ENCODE measurements at places on chromosomes 2 and 18.

DNA sequence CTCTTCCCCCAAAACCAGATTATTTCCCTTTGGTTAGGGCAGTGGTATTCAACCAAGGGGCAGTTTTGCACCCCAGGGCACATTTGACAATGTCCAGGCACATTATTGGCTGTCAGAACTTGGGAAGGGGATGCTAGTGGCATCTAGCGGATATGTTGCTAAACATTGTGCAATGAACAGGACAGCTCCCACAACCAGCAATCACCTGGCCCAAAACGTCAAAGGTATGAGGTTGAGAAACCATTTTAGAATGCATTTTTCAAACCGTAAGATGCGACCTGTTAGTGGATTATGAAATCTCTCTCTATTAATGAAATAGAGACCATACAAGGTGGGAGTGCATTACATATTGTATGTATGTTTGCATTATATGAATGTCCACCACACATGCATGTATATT, 54.2 kb downstream of the CD8B2 start:
- no peak for DNase-seq

GRCh38 chr2:232402518-232402917, 4.1 kb upstream of the ALPG start:
- DNase-seq = no peak

GRCh38 chr2:25269233-25269632, 72.5 kb downstream of the DNMT3A start:
- DNase-seq = no peak

DNA sequence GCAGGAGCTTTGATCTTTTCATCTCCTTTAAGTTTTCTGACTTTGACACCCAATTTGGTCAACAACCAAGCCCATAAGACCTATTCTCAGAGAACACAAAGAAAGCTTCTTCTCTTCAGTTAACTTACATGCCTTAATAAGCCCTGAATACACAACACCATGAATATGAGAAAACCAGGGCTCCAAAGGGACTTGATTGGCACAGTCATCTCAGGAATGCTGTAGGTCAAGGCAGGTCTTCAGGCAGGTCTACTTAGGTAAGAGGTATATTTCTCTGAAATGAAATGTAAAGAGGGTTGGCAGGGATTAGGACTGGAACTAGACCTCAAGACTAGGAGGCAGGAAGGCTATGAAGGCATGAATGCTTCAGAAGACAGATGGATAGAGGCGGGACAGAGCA, 24.4 kb upstream of the EIF2AK3 start:
- DNase-seq = no peak

DNA sequence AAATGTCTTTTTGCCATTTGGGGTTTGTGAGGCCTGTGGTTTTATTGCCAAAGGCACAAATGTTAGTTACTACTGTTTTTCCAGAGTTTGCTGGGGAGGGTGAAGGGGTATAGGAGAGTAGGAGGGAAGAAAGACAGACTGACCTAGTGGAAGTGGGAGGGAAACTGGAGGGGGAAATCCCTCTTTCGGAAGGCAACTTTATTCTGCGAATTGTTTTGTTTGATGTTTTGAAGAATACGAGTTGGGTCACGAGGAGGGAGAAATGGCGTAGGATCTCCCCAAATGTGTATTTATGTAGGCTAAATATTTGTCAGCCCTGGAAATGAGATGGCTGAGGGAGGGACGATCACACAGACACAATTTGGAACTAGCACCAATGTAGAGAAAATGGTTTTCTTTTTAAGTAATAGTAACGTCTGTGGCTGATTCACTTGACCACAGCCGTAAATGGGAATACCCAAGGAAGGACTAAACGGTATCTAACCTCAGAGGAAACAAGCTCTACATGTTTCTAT, 172.3 kb downstream of the ICOS start:
- no peak for DNase-seq

GRCh38 chr2:159164457-159164911, 122.0 kb downstream of the WDSUB1 start:
- DNase-seq = no peak

DNA sequence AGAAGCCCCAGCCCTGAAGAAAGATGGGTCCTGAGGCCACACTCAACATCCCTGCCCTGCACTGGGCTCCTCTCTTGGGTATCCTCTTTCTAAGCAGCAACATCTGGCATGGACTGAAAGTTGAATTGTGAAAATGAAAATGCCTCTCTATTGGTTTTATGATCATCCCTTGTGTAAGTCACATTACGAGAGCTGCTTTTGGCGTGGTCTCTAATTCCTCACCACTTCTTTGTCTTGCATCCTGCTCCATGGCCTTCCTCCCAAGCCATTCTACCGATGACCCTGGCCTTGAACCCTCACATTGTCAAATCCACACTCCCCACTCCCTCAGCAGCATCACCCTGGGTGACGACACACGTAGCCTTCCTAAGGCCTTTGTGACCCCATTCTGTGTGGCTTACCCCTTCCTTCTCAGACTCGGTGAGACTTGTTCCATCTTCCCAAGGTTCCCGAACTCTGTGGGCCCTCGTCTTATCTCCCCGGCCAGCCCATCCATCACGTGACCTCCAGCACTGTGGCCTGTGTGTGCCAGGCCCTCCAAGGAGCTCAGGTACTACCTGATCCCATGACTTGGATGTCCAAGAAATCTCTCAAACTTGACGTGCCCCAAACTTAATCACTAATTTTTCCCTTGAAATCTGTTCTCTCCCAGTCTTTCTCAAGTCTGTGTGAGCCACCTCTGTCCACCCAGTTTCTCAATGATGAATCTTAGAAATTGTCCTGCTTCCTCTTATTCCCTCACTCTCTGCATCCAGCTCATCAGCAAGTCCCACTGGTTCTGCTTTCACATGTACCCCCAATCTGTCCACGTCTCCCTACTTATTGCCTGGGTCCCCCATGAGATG, 194.7 kb upstream of the HS6ST1 start:
- DNase-seq = no peak

DNA sequence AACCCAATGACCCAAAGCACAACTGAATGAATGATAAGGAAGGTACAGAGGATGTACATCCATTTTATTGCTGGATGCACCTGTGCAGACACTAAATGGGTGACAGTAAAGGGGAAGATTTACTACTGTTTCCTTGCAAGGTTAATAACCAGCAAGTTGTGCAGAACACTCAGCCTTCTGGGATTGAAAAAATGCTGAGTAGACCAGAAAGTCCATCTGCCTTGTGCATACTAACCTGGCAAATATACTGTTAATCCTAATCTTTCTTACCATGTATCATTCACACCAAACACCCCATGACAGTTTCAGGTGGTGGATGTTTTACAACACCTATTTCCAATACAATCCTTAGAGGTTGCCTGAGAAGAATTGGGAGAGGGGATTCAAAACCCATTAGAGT, 814.1 kb upstream of the NRXN1 start:
- no peak for DNase-seq

GRCh38 chr18:22827216-22827615, 105.9 kb upstream of the RBBP8 start:
- no peak for DNase-seq

DNA sequence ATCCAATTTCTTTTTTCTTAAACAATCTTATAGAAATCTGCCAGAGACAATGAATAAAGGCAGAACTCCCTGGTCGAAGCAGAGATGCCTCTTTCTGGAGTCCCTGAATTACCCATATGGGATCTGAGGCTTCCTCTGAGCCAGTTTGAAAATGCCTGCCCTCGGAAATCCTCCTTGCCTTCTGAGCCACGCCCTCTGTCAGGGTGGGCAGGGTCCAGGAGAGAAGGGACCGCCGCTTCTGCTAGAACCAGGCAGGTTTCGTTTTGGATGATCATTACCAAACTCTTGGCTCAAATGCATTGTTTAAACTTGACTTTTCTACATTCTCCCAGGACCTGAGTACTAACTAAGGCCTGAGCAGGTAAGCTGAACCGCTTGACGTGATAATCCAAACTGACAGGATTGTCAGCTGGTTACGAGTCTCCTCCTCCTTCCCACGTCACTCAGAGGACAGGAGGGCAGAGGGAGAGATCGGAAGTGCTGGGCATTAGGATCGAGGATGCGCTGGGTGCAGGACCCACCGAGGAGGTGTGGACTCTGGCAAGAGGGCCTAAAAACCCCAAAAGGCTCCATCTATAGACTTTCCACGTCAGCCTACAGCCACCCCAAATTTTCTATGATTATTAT, 128.4 kb downstream of the KLHL29 start:
- no peak for DNase-seq

DNA sequence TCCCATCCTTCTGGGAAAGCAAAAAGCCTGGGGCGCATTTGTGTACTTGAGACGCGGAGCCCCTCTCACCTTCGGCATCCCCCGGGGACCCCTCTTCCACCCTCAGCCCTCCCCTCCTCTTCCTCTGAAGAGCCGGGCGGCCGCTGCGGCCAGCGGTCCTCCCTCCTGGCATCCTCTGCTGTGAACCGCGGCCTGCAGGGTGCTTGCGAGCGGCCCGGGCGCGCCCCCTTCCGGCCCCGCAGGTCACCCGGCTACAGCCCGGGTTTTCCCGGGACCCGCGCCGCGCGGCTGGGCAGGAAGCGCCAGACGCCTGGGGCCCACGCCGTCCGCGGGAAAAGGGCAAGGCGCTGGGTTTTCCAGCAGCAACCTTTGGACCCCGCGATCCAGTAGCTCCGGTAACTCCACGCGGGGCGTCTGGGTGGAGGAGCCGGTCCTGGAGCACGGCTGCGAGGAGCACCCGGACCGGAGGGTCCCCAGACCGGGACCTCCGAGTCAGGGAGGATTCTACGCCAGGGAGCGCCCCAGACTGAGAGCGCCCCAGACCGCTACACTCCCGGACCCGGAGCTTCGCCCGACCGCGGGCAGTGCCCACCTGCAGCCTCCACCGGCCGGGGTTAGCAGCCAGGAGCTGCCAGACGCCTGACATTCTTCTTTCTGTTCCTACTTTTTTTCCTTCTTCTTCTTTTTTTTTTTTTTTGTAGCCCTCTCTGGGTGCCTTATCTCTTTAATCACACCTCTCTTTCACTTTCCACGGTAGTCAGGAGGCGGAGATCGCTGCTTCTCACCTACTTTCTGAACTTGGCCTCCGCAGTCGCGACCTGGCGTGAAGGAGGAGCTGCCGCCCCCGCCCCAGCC, at the start of gene IL18R1:
Gene IL18R1, plus strand, starts transcription at position 271 of the 855 bp plus-strand sequence. CDS start 6,865 bp downstream, outside the sequence.
- peak; percentile 67 for DNase-seq

DNA sequence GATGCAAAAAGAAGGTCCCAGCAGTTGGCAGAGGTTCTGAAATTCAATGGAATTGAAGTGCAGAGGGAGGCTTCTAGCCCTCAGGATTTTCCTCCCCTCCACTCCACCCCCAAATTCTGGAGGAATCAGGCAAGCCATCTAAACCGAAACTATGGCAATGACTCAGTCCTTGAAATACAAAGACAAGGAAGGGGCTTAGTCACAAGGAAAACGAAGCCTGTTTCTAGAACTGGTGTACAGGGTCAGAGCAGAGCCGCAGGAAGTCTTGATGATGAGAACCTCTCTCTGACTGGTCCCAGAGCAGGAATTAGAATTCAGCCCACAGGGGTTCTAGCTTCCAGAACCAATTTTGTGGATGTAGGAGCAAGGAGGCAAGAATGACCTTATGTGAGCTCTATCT, 111.7 kb upstream of the SCN1A start:
- DNase-seq = no peak

DNA sequence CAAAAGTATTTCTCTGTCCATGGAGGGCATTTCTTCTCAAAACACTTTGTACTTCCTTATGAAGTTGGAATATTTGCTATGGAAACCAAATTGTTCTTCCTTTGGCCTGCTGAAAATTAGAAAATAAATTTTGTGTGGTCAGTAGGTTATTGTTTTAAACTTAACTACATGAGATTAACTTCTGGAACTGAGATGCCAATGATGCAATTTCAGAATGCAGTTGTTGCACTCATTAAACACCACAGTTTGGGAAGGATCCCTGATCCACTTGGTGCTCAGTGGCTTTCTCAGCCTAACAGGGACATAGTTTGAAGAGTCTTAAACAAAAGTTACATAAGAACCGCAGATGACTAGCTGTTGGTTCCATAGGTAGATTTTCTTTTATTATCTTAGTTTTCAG, 23.3 kb upstream of the IL1R1 start:
- no peak for DNase-seq

DNA sequence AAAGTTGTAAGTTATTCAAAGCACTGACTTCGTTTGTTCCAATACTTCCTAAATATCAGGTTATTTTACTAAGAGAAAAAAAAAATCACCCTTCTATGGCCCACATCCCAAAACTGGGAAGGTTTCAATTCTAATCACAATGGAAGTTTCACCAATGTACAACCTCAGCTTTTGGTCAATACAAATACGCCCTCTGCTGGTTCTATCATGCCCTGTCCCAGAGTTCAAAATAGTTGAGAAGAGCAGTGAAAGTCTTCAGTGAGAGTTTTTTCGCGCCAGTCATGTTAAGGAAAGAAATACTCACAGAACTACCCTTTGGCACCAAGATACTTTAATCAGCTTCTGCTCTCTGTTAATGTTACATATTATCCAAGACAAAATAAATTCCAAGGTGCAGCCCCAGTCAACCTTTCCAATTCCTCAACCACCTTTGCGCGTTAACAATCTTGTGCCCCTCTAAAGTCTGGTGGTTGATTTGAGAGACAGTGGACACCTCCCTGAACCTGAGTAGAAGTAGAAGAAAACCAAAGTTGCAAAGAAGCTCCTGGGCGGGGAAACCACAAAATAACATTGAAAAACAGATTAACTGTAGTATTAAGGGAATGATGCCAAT, 59.9 kb downstream of the SUMO1 start:
- DNase-seq = peak; percentile 64

DNA sequence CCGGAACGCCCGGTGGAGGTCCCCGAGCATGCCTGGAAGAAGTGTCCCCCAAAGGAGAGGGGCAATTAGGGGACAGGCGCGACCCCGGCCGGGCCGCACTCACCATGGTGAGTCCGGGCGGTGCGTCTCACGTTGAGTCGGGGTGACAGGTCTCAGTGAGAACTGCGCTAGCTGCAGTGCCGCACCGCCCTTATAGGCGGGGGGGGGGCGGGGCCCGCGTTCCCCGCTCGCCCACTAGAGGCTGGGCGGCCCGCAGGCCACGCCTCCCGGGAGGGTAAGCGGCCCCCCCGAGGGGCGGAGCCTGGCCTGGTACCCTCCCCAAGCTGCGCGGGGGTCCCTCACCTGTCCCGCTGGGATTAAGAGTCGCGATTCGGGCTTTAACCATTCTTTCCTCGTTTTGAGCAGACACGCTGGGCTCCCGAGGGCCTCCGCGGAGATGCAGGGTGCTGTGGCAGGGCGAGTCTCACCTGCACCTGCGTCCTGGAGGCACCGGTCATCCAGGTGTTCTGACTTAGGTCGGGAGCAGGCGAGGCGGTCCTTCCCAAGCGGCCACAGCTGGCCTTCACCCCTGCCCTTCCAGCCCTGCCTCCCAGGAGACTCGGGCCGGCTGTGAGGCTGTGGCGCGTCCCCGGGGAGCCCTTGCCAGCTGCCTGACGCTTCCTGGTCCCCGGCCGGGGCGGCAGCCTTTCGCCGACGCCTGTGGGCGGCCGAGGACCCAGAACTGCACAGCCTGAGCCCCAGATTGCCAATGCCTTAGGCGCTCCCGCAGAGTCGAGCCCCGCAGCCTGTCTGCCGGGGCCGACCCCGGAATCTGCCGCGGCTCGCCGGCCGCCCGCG, at the start of gene TUBA4A:
Gene TUBA4A, minus strand, starts transcription at position 166 of the 837 bp plus-strand sequence. Its CDS starts 60 bp downstream, at position 106.
- peak; percentile 82 for DNase-seq

- DNase-seq = peak; percentile 16
These were observed 44.7 kb upstream of the KIDINS220 start for GRCh38 chr2:8882094-8882493.

GRCh38 chr2:11393711-11394236, 49.3 kb upstream of the ROCK2 start:
- DNase-seq = no peak
